ENCODE measurements at places on chromosomes 3 and 15. TPM values are rescaled to one million over a fixed set of nuclear protein-coding genes. Genes with fewer than 3 reads are reported as not detected.

DUOXA2 gene
- total RNA-seq, result not detected

ACKR4 gene
- not detected for total RNA-seq

XCR1 gene
- not detected for total RNA-seq

ATOSA gene
- 48.8 TPM for total RNA-seq

CSPG5 gene
- 0.70 TPM for total RNA-seq

SV2B gene
- total RNA-seq, result 8.8 TPM

SRP14 gene
- total RNA-seq, result 237 TPM

RMDN3 gene
- total RNA-seq, result 15.1 TPM

CHAC1 gene
- 6.8 TPM for total RNA-seq

ADAMTS7 gene
- total RNA-seq, result 55.8 TPM

CRYGS gene
- total RNA-seq, result 1.8 TPM

- DNase-seq, result no peak
Measured at GRCh38 chr3:70466096-70466495, 153.7 kb upstream of the MDFIC2 start.

GRCh38 chr3:14959359-14959943 is 12.1 kb downstream of the NR2C2 start:
- DNase-seq, result no peak

DNA sequence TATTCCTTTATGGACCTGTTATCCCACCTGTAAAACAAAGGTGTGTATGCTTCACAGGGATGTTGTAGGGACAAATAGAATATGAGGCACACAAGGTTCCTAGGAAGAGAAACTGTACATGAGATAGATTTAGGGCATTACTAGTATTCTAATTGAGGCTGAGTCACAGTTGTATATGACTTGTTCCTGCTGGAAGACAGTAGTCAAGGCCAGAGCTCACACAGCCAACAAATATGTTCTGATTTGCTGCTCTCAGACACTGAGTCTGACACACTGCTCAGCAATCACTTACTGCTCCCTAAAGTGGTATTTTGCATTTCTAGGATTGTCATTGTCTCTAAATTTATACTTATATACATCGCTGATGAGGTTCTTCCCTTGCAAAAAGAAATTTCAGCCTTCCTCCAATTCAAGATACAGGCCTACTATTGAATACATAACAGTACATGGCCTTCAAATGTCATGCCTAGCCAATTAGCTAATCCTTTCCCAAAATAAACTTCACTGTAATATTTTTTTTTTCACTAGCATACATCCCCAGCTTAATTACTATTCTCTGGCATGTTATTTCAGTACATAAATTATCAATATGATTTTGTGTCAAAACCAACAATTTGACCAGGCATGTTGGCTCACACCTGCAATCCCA is 69.8 kb downstream of the TIGIT start:
- no peak for DNase-seq

GRCh38 chr3:145429546-145429945 is 731.4 kb downstream of the PLOD2 start:
- no peak for DNase-seq

DNA sequence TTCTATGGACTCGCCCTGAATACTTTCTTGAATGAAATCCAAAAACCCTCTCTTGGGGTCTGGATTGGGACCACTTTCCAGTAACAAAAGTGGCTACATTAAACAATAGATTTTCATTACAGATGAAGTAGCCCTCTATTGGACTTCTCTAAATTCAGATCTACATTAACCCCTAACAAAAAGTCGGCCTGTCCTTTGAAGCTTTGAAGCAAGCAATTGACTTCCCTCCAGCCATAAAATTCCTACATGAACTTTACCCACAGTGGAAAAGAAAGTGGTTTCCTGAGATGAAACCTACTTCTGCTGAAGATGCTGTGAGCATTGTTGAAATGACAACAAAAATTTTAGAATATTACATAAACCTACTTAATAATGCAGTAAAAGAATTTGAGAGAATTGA is 967.1 kb upstream of the ROBO1 start:
- DNase-seq, result no peak

GRCh38 chr3:12807066-12807465 is 10.6 kb downstream of the CAND2 start:
- DNase-seq, result no peak

DNA sequence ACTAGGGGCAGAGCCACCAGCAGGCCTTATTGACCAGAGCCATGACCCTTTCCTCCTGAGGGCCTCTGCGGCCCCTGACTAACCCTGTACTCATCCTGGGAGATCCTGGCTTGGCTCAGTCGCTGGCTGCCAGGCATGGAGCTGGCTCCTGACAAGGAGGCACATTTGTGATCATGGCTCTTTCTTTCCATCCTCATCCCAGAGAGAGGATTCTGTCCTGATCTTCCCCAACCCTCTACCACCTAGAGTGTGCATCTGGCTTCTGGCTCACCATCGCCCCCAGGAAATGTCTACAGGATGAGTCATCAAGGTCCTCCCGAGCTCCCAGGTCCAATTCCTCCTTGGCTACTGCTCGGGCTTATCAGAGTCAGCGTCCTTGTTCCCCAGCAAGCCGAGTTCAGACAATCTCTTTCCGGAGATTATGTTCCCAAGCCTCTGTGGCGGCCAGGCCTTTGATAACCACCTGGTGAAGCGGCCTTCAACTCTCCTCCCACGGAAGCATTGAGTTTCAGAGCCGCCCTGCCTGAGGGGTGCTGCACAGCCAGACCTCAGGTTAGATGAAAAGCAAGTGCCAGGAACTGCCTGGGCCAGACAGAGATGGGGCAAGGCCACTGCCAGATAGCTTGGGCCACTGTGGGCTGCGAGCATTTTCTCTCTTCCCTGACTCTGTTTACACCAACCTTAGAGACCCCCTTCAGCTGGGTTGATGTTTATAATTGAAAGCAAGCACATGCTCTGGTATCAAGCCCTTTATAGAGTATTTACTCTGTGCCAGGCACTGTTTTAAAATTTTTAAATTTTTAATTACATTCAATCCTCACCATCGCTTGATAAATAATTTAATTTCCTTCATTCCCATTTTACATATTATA is 44.3 kb upstream of the MRPS22 start:
- peak; percentile 82 for DNase-seq

Measured in endodermal cell (in vitro differentiated cells).